ENCODE measurements at places on chromosomes 4 and X.

- no peak for DNase-seq
Observed at GRCh38 chrX:150229030-150229429, 134.1 kb upstream of the MAMLD1 start.

GRCh38 chrX:19532709-19533108 lies 17.4 kb upstream of the MAP3K15 start:
- DNase-seq, result no peak

GRCh38 chr4:139975830-139976272 lies 178.1 kb downstream of the MAML3 start:
- DNase-seq, result peak; percentile 73

- no peak for DNase-seq
Observed at GRCh38 chr4:150816491-150816890, 198.6 kb downstream of the LRBA start.

DNA sequence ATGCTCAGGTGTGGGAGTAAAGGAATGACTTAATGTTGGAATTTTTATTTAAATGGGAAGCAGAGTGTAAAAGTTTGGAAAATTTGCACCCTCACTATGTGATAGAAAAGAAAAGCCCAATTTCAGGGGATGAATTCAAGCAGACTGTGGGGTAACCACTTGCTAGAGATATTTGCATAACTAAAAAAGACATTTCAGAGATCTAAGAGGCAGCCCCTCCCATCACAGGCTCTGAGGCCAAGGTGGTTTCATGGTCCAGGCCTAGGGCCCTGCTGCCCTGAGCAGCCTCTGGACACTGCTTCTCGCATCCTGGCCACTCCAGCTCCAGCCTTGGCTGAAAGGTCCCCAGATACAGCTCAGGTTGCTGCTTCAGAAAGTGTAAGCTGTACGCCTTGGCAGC lies 5.9 kb upstream of the XPNPEP2 start:
- no peak for DNase-seq

DNA sequence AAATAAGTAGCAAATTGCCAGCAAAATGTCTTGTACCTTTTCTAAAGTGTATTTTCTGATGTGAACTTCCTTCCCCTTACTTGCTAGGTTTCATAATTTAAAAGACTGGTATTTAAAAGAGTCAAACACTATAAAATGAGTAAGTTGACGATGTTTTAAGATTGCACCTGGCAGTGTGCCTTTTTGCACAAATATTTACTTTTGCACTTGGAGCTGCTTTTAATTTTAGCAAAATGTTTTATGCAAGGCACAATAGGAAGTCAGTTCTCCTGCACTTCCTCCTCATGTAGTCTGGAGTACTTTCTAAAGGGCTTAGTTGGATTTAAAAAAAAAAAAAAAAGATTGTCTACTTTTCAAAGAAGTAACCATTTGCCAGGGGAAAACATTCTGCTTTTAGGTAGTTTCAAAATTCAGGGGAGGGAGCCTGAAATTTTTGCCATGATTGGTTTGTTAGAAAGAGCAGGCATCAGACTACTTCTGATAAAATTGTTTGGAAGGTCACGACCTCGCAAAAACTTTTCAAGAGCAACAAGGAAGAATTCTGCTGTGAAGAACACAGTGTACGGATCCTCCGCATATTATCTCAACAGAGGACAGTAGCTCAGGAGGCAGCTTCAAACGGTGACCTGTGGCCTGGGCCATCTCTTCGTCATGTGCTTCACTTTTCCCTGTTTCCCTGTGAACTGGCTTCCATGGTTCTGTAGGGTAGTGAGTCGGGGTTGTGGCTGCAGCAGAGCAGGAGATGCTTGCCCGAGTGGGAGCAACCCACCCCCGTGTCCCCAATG lies 66.1 kb downstream of the CDS1 start:
- DNase-seq, result no peak

DNA sequence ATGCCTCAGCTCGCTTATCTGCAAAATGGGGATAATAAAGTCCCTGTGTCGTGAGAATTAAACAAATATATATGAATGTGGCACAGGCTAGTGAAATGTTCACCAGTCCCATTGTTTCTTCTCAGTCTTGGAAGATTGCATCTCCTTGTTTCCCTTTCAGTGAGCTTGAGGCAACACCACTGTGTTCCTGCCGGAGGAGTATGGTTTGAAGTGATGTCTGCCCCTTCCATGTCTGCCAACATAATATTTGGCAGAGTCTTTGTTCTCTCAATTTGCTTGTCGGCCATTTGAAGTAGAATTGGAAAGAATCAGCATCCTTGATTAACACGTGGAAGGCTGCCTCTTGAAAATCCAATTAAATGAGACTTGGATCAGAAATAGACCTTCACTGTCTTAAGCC lies 1088.5 kb upstream of the INTU start:
- no peak for DNase-seq

GRCh38 chr4:90024519-90024918 lies 102.7 kb upstream of the CCSER1 start:
- no peak for DNase-seq

- DNase-seq, result no peak
Observed at GRCh38 chr4:127236889-127237288, 395.9 kb upstream of the INTU start.

DNA sequence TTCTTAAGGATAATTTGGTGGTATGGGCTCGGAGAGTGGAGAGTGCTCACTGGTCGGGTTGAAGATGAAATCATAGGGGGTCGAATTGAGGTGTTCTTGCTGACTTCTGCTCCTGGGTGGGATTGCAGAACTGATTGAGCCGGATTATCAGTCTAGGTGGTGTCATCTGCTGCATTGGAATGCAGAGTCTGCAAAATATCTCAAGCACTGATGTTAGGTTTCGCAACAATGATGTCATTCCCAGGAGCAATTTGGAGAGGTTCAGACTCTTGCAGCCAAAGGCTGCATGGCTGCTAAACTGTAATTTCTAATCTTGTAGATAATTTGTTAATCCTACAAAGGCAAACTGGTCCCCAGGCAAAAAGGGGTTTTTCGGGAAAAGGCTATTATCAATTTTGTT lies 67.7 kb downstream of the RHOH start:
- DNase-seq, result peak; percentile 96

DNA sequence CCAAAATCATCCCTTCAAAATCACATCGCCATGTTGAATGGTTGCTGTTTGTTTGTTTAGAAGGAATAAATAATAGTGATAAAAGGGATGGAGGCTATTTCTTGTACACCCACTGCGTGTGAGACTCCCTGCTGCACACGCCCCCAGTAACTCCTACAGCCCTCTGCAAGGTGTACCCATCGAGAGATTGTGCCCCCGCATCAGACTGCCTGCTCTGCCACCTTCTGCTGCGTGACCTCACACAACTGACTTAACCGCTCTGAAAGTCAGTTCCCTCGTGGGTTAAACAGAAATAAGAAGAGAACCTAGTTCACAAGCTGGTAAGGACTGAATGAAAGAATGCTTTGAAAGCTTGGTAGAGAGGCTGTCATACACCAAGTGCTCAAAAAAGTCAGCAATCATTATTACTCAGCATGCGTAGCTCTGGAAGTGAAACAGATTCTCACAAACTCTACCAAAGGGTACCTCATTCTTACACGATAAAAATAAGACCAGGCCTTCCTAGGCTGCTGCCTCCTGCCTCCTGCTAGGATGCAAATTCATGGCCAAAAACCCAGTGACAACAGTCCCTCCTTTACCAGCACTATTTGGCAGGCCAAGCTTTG lies 147.1 kb downstream of the CPEB2 start:
- DNase-seq, result no peak

GRCh38 chr4:26110493-26110892 lies 196.5 kb downstream of the SMIM20 start:
- DNase-seq, result peak; percentile 87

DNA sequence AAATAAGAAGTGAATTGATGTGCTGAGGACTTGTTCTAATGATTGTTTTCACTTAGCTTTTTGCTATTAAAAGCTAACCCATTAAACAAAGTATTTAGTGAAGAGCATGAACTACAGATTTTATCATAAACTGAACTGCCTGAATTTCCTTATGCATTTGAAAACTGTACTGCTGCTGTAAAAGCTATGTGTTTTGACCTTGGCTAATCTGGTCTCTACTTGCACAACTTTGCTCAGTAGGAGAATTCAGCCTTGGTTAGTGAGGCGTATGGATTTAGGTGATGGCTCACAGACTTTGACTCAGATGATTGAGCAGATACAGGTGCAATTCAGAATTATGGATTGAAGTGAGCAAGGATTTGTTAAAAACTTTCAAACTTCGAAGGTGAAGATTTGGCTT lies 38.7 kb upstream of the FAT1 start:
- no peak for DNase-seq

GRCh38 chr4:115687052-115687755 lies 573.8 kb upstream of the NDST4 start:
- DNase-seq, result no peak

DNA sequence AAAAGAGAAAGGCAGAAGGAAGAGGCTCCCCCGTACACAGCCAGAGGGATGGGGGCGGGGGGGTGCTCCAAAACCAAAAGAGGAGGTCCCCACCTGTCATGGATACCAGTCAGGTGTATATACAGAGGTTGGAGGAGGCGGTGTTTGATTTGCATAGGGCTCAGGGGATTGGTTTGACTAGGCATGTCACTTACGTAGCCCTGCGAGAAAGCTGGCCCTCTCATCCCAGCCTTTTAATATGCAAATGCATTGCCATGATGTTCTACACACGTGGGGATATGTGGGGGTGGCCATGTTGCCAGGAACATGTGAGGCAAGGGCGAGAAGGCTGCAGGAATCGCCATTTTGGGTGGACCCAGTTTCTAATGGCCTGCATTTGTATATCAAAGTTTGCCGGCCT lies 38.6 kb downstream of the TMEM150C start:
- no peak for DNase-seq

GRCh38 chr4:72809208-72809607 lies 240.2 kb upstream of the ADAMTS3 start:
- no peak for DNase-seq

- DNase-seq, result no peak
Observed at GRCh38 chr4:78426972-78427371, 124.6 kb upstream of the ANXA3 start.

GRCh38 chrX:55118574-55118973 lies 29.8 kb downstream of the PAGE2 start:
- DNase-seq, result no peak

DNA sequence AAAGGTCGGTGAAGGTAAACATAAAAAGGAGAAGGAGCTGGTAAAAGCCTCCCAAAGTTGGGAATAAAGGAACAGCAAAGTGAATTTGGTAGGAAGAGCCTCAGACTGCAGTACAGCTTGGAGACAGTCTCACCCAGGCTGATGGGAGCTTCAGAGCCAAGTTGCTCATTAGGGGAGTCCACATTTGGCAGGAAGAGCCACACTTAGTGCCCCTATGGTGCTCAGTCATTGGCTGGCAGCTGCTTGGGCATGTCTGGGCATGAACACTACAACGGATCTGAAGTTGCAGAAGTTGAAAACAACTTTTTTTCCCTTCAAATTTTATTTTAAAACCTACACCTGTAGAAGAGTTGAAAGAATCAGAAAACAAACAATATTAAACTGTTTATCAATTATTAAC lies 2497.3 kb downstream of the ARAP2 start:
- no peak for DNase-seq

Measured in trophoblast cell (in vitro differentiated cells and primary cell).